ENCODE measurements at places on chromosomes 4 and X.

GRCh38 chrX:9700555-9700954, 65.1 kb downstream of the GPR143 start:
- DNase-seq: no peak

DNA sequence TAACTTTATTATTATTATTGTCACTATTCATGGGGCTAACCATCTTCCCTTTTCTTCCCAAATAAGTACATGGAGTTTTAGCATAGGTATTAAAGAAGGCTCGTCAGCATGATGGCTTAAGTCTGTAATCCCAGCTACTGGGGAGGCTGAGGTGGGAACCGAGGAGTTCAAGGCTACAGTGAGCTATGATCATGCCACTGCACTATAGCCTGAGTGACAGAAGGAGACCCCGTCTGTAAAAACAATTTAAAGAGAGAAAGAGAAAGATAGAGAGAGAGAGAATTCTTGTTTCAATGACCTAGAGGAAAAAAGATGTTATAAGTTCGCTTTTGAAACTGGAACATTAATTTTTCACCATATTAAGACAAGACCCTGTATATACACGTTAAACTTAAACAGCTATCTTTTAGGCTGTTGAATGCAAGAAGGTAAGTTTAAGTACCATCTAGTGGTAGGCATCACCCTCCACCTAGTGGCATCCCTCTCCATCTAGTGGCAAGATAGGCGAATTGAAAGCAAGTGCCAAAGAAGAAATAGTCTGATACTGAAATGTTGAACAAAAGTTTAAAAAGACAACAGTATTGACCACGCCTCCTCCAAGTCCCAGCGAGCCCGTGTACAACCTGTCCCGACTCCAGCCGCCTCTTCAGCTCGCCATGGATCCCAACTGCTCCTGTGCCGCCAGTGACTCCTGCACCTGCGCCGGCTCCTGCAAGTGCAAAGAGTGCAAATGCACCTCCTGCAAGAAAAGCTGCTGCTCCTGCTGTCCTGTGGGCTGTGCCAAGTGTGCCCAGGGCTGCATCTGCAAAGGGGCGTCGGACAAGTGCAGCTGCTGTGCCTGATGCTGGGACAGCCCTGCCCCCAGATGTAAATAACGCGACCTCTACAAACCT, 26.0 kb upstream of the YTHDC1 start:
- no peak for DNase-seq

- DNase-seq: no peak
Measured at GRCh38 chr4:172858731-172859230, 309.8 kb upstream of the GALNT7 start.

GRCh38 chrX:129706400-129707072, 32.2 kb upstream of the XPNPEP2 start:
- no peak for DNase-seq

DNA sequence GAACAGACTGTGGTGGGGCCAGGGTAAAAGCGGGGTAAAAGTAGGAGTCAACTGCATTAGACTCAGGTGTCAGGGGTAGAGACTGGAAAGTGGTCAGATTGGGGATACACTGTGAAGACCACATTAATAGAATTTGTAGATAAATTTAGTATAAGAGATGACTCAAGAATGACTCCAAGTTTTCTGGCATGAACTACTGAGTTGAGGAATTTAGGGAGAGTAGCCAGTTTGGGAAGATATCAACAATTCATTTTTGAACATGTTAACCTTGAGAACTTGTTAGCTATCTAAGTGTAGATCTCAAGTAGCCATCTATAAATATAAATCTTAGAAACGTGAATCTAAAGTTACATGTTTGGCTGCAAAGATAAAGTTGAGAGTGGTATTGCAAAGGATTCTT, 206.9 kb upstream of the HCCS start:
- no peak for DNase-seq

DNA sequence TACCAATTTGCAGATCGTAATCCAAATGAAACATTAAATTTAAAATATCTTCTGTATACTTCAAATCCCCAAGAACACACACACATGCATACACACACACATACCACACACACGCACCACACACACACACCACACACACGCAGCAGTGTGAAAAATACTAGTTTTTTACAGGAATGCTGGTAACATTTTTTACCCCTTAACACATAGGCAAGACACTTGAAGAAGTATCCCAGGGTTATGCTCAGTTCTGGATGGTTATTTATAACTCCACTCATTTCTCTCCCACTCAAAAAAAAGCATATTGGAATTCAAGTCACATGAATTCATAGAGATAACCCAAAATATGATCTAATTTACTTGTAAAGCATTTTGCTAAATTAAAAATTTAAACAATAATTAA, 325.5 kb upstream of the SLC7A11 start:
- no peak for DNase-seq

DNA sequence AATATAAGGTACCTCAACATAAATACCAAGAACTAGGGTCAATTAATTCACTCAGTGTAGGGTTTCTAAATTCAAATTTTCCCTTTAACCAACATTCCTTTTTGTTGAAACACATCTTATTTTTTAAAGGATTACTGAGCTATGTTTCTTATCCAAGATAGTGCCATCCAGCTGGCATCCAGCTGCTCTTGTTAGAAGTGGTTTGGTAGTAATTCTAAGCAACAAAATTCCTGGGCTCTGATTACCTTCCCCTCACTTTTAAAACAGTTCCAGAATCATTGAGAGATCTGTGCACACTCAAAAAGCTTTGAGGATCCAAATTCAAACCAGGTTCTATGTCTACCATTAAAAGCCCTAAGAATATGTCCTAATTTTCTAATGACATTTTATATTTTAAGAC, 583.7 kb downstream of the TRIML1 start:
- DNase-seq: no peak

DNA sequence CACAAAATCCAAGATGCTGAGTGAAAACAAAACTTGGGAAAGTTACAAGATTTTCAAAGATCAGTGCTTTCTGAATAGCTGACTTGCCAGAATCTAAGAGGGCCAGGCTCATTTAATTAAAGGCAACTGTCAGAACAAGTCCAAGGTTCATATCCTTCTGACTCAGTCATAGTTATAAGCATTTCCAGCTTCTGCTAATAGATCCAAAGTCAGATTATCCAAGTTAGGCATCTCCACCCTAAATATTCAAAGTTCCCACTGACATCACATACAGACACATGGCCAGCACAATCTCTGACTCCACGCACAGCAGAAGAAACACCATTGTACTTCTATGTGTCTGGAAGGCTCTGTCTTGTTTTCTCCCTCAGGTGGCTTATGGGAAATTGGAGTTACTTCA, 41.8 kb downstream of the GASK1B start:
- DNase-seq: no peak

DNA sequence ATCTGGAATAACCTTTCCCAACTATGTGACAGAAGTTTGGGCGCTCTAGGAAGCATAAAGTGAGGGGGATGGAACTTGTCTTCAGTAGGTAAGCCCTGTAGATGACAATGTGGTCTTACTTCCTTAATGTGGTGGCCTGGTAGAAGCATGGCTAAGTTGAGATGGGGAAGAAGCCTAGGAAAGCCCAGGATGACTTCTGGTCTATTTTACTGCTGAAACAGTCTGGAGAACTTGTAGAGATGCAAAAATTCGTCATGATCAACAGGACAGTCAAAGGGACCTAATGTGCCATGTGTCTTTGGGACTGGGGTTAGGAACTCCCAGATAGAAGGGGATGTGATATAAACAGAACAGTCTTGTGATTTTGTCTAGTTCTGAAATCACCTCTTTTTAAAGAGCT, 40.8 kb downstream of the CCNG2 start:
- no peak for DNase-seq

All from NCI-H1048 (cell line).